ENCODE measurements at places on chromosomes 12 and 14. TPM values are rescaled to one million over a fixed set of nuclear protein-coding genes. Genes with fewer than 3 reads are reported as not detected.

Gene TAS2R9
- 1.2 TPM for total RNA-seq

Gene HOXC6
- total RNA-seq, result not detected

Gene BRF1
- 61.1 TPM for total RNA-seq

Gene PAX9
- under 0.01 TPM for total RNA-seq

Gene ZDHHC17
- 300 TPM for total RNA-seq

Gene OLR1
- total RNA-seq, result 7.3 TPM

Gene IFI27
- 12.2 TPM for total RNA-seq

Gene TMPRSS12
- total RNA-seq, result not detected

Gene ADCY6
- total RNA-seq, result 31.5 TPM

Gene EID3
- total RNA-seq, result 5.5 TPM

Gene FBLN5
- 4.1 TPM for total RNA-seq

Gene RIMBP2
- 39.5 TPM for total RNA-seq

Gene CCDC198
- total RNA-seq, result not detected

Gene HHIPL1
- total RNA-seq, result 6.4 TPM

Gene FOXA1
- total RNA-seq, result not detected

Gene SLC39A5
- total RNA-seq, result not detected

Gene KRT6C
- total RNA-seq, result not detected

Gene MANSC4
- 0.47 TPM for total RNA-seq

Gene NTS
- total RNA-seq, result 1.2 TPM

Gene C12orf54
- total RNA-seq, result not detected

Gene ZDHHC22
- total RNA-seq, result 12.0 TPM

Gene EML5
- 30.3 TPM for total RNA-seq

Gene FAM186B
- not detected for total RNA-seq

Gene NEUROD4
- 3.9 TPM for total RNA-seq

Gene KRT79
- total RNA-seq, result not detected

Gene GPR84
- total RNA-seq, result 0.16 TPM

Gene ACSS3
- 8.9 TPM for total RNA-seq

Gene FOXM1
- total RNA-seq, result 1.1 TPM

Gene MANSC1
- 1.9 TPM for total RNA-seq

Gene VASH1
- 90.8 TPM for total RNA-seq

Gene PROX2
- not detected for total RNA-seq

Gene ACRBP
- total RNA-seq, result 0.62 TPM

Gene CD9
- 29.5 TPM for total RNA-seq

Gene NR1H4
- not detected for total RNA-seq

Gene TMEM253
- not detected for total RNA-seq

Gene SMARCD1
- 49.3 TPM for total RNA-seq

Gene CACNA1C
- total RNA-seq, result 21.4 TPM

Gene EXD2
- total RNA-seq, result 50.1 TPM

Gene BMP4
- total RNA-seq, result 1.2 TPM

Data from occipital lobe (tissue), 3 donors.